Thyroid gland (tissue), 4 donors: ENCODE measurements at places on chromosomes 2 and 18. TPM values are rescaled to one million over a fixed set of nuclear protein-coding genes. Genes with fewer than 3 reads are reported as not detected.

QPCT gene
- total RNA-seq = 6.0 TPM

DPP10 gene
- 0.63 TPM for total RNA-seq

- no peak overlapping the region for H3K27ac ChIP-seq
- no peaks in the 10 kb centered on the region for H3K27me3 ChIP-seq
- no peaks in the 10 kb centered on the region for H3K36me3 ChIP-seq
- no peak overlapping the region for H3K4me3 ChIP-seq
Observed at GRCh38 chr2:65017335-65017734, 28.1 kb downstream of the SLC1A4 start.

DNA sequence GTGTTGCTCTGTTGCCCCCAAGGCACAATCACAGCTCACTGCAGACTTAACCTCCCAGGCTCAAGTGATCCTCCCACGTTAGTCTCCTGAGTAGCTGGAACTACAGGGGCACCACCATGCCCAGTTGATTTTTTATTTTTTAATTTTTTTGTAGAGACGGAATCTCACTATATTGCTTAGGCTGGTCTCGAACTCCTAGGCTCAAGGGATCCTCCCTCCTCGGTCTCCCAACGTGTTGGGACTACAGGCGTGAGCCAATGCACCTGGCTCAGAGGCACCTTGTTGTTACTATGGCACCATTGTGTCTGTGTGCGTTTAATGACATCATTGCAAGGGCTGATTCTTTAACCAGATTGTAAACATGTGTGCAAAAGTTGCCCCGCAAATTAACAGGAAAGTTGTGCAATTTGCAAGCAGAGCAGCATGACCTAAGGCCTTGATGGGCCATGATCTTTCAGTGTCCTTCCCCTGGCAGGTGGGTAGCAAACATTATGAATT, 22.6 kb downstream of the TCF23 start:
- no peak overlapping the region for H3K4me3 ChIP-seq
- no peak for DNase-seq
- H3K4me1 ChIP-seq = no peaks in the 10 kb centered on the region
- H3K27ac ChIP-seq = no peak overlapping the region

DNA sequence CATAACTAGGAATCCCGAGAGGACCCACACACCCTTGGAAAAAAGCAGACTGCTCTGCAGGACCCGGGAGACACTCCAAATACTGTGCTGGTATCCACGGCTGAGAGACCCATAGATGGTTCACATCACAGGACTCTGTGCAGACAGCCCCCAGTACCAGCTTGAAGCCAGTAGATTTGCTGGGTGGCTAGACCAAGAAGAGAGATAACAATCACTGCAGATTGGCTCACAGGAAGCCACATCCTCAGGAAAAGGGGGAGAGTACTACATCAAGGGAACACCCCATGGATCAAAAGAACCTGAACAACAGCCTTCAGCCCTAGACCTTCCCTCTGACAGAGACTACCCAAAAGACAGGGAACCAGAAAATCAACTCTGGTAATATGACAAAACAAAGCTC, 223.8 kb upstream of the LRATD1 start:
- no peak for DNase-seq
- no peak overlapping the region for H3K4me3 ChIP-seq
- H3K27me3 ChIP-seq = no peaks in the 10 kb centered on the region
- no peaks in the 10 kb centered on the region for H3K4me1 ChIP-seq
- H3K27ac ChIP-seq = no peak overlapping the region

DNA sequence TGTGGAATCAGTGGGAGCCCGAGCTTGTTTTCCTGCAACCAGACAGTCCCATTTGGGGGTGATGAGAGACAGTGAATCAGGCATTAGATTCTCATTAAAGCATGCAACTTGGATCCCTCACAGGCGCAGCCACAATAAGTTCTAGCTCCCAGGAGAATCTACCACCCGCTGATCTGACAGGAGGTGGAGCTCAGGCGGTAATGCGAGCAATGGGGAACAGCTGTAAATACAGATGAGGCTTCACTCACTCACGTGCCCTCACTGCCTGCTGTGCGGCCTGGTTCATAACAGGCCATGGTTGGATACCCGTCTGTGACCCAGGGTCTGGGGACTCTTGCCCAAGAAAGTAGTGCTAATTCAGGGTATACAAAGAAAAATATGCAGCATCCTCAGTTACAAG, 144.8 kb upstream of the RGPD4 start:
- H3K27me3 ChIP-seq = no peaks in the 10 kb centered on the region
- no peak overlapping the region for H3K4me3 ChIP-seq
- no peak for DNase-seq
- H3K36me3 ChIP-seq = no peaks in the 10 kb centered on the region
- peaks cover 17% of the 10 kb centered on the region for H3K4me1 ChIP-seq

- no peak for DNase-seq
- no peaks in the 10 kb centered on the region for H3K27me3 ChIP-seq
- no peak overlapping the region for H3K4me3 ChIP-seq
- H3K36me3 ChIP-seq = peaks cover 16% of the 10 kb centered on the region
Observed at GRCh38 chr2:112644155-112644932, 1.4 kb upstream of the SLC20A1 start.
